ENCODE measurements at places on chromosomes 16 and 17.

- no peak for DNase-seq
Observed at GRCh38 chr17:66953630-66954020, 10.9 kb upstream of the CACNG4 start.

DNA sequence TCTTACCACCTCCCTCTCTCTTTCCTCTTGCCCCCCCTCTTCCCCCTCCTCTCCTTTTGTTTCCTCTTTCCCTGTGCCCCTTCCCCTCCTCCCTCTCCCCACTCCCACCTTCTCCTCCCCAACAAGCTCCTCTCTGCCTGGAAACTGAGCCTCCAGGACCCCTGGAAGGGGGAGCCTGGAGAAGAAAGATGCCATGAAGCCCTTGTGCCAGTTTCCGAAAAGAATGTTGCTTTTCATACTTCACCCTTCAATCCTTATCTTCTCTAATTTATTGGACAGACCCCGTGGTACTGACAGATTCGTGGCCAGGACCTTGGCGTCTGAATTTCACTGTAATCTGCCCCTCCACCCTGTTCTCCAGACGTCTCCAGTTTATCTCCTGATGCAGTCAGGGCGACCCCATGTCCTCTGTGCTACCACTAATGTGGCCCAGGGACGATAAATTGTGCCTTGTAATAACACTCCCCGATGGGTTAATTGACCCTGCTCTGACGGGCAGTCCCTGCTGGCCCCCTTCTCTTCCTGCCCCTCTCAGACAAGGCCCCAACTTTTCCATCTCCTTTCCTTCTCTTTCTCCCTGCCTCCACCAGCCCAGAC, 138.4 kb upstream of the GSE1 start:
- DNase-seq = no peak

- DNase-seq = peak; percentile 48
Observed at GRCh38 chr16:53504665-53505064, 1.7 kb upstream of the AKTIP start.

- no peak for DNase-seq
Observed at GRCh38 chr17:21239680-21240368, 13.4 kb downstream of the NATD1 start.

DNA sequence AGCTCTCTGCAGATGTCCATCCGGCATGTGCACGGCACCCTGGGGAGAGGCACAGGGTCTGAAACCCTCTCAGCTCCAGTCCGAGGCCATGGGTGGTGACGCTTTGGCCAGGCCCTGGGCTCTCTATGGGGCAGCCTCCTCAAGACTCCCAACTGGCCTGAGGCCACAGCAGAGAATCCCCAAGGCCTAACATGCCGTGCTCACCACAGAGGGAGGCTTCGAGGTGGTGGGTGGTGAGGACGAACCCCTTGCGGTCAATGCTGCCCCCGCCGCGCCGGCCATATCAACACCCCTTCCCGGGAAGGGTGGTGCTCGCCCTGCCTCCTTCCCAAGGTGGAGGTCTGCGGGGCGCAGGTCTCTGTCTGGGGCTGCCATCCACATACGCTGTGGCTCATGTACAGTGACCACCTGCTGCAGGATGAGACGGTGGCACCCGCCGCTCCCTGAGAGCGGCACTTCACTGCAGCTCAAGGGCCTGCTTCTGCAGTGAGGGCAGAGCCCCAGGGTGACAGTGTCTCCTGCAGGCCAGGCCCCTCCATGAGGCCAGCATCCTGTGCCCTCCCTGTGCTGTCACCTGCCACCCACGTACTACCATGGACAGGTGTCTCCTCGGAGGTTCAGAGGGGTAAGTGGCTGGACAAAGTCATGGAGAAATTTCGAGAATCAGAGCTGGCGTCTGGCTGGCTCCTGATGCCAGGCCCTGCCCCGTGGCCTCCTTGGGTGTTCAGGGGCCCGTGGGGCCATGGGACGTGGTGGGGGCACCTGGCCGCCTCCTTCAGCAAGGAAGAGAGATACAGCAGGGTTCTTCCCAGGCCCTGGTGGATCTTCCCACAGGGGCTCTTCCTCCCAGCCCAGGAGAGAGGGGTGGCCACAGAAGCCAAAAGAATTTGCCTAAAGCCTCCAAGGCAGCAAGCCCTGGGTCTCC, 54.6 kb upstream of the ACSF3 start:
- no peak for DNase-seq

- DNase-seq = no peak
Observed at GRCh38 chr16:9374061-9374460, 282.6 kb downstream of the HAPSTR1 start.

All from activated CD8-positive, alpha-beta memory T cell treated with anti-CD3 and anti-CD28 coated beads, Interleukin-2, amount 50 U/mL, for 48 hours (primary cell).